ENCODE measurements at places on chromosomes 3 and 15.

DNA sequence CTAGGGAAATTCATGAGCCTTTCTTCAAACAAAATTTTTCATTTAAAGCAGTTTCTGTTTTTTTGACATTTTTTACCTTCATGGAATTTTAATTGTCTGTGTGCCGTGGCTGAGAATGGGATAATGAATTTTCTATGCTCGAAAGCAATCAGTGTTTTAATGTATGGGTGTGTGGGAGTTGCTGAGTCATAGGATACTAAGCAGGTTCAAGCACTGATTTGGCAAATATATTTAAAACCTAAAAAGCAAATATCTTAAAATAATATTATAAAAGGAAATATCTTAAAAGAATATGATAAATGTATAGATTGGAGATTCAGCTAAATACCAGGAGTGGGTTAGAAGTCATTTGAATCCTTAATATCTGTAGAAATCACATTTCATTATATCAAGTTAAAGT, 173.6 kb upstream of the LRRFIP2 start:
- DNase-seq = no peak

DNA sequence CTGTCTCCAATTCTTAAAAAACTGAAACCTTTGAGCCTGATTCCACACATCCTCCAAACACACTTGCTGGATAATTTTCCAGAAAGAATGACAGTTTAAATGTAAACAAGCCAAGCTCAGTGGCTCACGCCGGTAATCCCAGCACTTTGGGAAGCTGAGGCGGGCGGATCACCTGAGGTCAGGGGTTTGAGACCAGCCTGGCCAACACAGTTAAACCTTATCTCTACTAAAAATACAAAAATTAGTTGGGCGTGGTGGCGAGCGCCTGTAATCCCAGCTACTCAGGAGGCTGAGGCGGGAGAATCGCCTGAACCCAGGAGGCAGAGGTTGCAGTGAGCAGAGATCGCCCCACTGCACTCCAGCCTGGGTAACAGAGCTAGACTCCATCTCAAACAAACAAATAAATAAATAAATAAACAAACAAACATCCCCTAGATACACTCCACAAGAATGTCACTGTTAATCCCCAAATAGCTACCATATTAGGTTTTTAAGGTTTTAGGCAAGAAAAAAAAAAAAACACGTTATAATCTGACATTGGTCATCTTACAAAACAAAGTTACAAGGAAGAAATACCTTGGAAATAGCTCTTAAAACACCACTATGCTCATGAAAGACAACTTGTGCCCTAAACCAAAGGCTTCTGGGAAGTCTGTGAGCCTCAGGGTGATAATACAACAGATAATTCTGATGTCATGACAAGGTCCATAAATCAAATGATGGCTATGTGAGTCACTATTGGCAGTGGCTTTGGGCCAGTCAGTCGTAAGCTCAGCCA, 13.2 kb downstream of the TNIK start:
- no peak for DNase-seq

DNA sequence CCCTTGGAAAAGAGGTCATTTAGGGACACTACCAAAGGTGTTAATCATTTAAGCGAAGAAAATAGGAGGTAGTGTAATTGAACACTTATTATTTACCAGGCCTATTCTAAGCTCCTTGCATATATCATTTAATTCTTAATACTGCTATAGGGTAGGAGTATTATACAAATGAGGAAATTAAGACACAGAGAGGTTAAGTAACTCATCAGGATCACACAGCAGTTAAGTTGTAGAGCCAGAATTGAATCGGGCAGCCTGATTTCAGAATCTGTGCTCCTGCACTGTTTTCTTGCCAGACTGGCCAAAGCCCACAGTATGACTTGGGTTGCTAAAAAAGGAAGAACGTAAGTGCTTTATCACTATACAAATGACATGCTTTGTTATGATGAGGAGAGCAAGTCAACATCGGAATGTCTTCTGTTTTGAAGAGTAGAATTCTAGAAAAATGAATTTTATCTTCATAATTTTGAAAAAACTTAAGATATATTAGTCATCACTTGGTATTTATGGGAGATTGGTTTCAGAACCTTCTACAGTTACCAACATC, 31.4 kb downstream of the HPS3 start:
- DNase-seq = no peak

GRCh38 chr15:35271371-35272043, 186.4 kb upstream of the NANOGP8 start:
- DNase-seq = no peak

- DNase-seq = no peak
These were observed 318.6 kb upstream of the SATB1 start for GRCh38 chr3:18743761-18744160.

DNA sequence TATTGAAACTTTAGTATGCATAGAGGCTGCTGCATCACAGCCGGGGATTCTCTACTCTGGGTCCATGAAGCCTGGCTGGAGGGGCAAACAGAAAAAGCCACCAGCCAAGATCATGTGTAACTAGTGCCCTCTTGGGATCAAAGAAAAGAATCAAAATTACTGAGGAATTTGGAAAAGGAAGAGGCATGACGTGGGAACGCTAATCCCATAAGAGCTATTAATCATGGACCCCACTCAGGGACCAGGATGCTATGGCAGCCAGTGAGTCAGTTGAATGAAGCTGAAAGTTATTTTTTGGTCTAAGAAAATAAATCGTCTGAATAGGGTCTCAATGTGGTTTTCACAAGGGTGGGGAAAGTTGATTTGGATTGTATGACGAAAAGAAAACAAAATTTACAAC, 1165.1 kb downstream of the ROBO2 start:
- DNase-seq = no peak

- DNase-seq = no peak
These were observed 186.9 kb upstream of the TLE3 start for GRCh38 chr15:70284438-70285214.

DNA sequence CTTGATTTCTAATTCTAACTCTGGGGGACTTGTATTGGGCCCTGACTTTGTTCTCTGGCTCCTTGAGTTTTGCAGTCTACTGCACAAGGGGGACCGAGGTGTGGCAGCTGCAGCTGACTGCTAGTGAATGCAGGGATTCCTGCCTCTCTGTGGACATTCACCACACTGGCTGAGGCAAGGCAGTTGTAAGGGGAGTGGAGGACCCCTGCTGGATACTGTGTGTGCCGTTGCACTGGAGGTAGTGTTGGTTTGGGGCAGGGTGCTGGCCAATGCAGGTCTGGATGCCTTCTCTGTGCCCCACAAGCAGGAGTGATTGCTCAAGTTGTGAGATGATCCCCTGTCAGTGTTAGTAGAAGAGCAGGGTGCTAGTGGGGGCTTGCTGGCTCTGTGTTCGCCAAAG, 626.1 kb downstream of the SQOR start:
- no peak for DNase-seq

DNA sequence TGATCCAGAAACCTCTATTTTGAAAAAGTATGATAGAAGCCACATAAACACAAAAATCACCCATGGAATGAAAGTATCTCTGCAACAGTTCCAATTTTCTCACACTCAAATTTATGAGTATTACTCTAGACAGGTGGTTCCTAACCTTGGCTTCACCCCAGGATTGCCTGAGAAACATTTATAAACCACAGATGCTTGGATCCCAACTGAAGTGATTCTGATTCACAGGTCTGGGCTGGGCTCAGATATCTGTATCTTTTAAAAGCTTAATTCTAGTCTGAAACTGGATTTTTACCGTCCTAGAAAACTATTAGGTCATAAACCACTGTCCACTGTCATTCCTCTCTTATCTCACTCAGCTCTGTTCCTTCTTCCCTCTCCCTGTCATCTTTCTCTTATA, 7.4 kb upstream of the SST start:
- DNase-seq = no peak

GRCh38 chr3:110198717-110199587, 861.6 kb upstream of the DPPA4 start:
- no peak for DNase-seq

DNA sequence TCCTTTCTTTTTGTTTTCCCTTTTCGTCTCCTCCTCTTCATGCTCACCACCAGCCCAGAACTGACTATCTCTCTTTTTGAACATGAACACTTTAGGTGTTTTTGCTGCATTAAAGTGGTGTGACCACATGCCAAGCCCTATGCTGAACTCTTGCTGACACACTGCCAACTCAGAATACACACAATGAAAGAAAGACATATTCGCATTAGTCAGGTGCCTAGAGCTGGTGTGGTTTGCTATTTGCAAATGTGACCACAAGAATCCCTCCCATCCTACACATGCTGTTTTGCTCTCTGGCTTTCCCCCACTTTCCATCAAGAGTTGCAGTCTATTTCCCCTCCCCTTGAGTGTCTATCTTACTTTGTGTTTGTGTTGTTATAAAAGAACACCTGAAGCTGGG, 967.8 kb upstream of the CFAP20DC start:
- DNase-seq = no peak

DNA sequence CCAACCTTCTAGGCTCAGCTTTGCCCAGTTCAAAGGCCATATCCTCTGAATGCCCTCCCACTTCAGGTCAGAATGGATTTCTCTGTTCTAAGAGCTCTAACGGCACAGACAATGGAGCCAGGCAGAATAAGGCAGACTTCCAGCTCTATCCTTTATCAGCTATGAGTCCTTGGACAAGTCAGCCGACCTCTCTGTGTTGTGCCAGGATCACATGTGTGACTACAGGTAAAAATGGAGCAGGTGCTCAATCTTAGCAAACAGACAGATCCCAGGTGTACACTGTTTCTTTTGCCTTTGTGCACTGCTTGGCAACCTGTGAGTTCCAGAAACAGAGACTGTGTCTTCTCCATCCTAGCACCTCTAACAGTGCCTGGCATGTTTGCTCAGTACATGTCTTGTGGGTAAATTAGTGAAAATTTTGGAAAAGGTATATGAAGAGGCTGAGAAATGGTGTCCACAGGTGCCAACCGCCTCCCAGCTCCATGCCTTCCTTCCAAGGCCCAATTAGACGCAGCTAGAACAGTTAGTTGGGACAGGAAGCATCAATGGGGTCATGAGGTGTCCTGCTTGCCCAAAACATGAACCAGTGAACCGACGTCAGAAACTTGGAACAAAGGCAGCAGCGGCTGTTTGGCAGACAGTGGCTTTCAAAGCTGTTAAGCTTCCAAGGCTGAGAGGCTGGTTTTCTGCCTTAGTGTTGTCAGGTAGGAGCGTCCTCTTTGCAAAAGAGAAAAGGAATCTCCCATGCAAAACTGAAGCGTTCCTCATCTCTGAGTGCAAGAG, 28.7 kb downstream of the TLE3 start:
- DNase-seq = no peak

GRCh38 chr3:119308355-119308754, 14.2 kb downstream of the ARHGAP31 start:
- DNase-seq = no peak

DNA sequence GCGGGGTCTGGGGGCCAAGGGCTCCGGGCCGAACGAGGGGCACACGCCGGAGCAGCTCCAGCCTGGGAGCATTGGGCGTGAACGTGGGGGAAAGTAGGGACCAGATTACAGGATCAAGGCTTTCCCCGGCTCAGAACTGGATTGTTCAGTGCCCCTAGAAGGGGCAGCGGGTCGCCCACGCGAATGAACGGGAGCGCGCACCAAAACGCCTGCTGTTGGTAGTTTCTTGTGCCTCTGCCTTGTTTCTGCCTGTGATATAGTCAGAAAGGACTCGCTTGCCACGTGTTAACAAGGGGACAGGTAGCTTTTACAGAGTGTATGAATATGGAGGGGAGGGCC, 1.1 kb downstream of the CASR start:
- DNase-seq = no peak

- DNase-seq = no peak
These were observed 805.7 kb upstream of the GBE1 start for GRCh38 chr3:82567029-82567600.

GRCh38 chr15:101497484-101498034, 8.1 kb upstream of the PCSK6 start:
- DNase-seq = no peak

- no peak for DNase-seq
These were observed 30.9 kb downstream of the FRMD4B start for GRCh38 chr3:69354948-69355347.

GRCh38 chr15:93072411-93073394, 16.3 kb downstream of the RGMA start:
- no peak for DNase-seq

GRCh38 chr3:123083383-123084124, 16.7 kb downstream of the PDIA5 start:
- no peak for DNase-seq

DNA sequence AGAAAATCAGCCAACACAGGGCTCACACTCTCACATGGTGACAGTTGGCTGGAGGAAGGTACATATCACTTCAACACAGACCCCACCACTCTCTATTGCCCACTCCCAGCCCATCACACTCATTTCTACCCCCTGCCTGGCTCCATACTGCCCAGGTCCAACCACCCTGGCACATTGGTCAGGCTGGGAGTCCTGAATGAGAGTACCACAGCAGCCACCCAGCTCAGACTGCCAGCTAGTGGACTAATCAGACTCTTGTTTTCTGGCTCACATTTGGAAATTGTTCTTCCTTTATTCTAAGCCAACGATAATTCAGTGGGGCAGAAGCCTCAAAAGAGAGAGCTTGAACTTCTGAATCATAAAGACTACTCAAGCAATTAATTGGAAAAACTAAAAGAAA, 20.0 kb downstream of the MRPL46 start:
- no peak for DNase-seq

DNA sequence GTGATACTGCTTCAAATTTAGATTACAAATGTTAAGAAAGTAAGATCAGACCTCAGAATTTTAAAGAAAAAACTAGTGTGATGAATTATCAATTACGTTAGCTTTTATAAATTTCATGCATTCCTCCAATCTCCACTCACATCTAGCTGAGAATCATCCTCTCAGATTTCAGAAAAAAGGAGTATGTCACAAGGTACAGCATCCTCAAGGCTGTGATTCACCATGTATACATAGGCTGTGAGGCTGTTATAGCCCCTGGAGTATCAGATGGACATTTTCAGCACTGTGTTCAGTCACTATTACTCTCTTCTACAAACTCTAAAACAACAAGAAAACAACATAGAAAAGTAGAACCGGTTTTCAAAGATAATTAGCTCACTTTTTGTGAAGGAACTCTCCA, 214.4 kb downstream of the PCCB start:
- DNase-seq = no peak

GRCh38 chr15:63896336-63897115, 62.8 kb upstream of the HERC1 start:
- DNase-seq = no peak

DNA sequence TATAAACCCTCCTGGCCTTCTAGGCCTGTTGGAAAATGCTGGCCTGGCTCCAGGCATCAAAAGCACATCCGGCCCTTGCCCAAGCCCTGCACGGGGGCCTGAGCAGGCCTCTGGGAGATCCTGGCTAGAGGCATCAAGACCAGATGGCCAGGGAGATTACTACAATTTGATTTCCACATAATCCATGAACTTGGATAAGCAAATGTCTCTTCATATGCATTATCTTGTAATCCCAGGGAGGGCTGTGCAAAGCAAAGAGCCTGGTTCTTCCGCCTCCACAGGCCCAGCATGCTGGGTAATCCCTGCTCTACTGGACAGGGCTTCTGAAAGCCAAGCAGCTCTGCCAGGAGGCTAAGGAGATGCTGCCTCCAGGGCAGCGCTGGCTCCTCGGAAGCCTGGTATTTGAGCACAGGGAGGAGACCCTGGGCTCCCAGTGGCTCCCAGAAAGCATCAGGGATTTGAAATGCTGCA, 18.2 kb downstream of the MRPL46 start:
- DNase-seq = no peak

- no peak for DNase-seq
These were observed 359.3 kb downstream of the GABRG3 start for GRCh38 chr15:27330326-27330725.

Measured in stimulated activated CD8-positive, alpha-beta memory T cell treated with anti-CD3 and anti-CD28 coated beads, Interleukin-4, amount 100 ng/mL, for 4 hours (primary cell).